HFF-Myc (cell line): ENCODE measurements at places on chromosomes 7 and 10.

GRCh38 chr7:32036557-32036956, 33.6 kb downstream of the PDE1C start:
- no peak for DNase-seq

DNA sequence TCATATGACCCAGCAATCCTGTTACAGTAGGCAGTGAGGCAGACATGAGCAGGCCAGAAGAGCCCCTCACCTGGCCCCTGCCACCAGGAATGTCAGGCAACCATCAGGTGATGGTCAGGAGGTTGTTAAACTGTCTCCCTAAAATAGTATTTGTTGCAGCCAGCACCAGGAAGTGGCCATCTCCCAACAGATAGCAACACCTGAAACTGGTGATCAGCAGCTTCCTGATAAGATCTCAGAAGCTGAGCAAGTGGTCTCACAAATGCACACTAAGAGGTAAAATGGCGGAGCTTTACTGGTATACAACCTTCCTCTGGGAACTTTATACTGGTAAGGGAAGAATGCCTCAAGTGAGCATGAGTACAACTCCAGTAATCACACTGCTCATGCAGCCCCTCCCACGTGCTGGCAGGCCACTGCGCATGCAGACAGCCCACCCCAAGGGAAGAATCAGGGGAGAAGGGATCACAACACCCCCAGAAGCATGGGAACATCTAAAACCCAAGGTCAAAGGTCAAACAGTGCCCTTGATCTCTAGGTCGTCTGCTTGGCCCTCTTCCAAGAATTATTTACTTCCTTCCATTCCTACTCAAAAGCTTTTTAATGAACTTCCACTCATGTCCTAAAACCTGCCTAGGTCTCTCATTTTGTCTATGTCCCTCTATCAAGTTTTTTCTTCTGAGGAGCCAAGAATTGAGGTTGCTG, 133.5 kb downstream of the DOCK4 start:
- DNase-seq = no peak

DNA sequence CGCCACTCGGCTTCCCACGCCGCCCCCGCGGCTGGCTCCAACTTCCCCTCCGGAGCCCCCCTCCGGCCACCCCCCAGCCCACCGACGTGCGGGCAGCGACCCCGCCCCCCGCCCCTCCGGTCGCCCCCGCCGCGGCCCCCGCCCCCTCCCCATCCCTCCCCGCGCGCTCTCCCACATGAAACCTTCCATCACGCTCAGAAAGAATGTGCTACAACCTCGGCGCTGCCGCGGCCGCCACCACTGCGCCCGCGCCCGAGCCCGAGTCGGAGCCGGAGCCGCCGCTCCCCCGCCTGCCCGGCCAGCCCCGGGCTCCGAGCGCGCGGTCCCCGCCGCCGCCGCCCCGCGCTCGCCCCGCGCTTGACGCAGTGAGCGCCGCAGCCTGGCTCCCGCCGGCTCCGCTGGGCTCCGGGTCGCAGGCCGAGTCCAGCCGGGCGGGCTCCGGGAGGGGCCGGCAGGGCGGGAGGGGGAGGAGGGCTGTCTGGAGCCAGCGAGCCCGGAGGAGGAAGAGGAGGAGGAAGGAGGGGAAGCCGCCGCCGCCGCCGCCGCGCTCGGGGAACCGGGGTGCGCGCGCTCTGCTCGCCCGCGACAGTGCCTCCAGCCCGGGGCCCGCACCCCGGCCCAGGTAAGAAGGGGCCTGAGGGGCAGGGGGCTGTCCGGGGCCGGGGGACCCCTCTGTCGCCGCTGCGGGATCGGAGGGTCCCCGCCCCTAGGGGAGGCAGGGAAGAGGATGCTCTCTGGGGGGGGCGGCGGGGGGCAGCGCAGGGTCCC, 4.3 kb upstream of the ELFN1 start:
- DNase-seq = no peak

- no peak for DNase-seq
Measured at GRCh38 chr7:109950256-109950655, 1140.7 kb upstream of the LRRN3 start.

DNA sequence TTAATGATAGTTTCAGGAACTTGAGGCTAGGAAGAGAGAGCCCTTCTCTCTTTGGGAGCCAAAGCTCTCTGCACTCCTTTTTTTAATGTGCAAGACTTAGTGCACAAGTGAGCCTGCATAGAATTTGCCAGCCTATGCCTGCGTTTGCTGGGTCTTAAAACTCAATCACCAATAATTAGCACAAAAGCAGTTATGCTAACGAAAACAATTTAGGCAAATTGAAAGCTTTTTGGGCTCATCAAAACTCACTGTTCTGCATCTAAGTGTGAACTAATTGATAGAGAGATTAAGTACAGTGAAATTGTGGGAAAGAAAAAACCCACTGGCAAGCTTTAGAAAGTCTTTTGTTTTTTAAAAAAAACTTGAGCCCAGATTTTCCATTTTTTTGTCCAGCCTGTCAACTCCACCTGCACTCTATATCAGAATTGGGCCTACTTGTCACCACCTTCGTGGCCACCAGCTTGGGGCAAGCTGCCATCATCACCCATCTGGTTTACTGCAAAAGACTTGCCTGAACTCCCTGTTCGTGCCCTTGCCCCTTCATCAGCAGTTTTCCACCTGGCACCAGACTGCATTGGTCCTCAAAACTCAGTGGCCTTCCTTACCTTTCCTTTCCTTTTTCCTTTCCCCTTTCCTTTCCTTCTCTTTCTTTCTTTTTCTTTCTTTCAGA, 37.8 kb downstream of the CRHR2 start:
- no peak for DNase-seq

DNA sequence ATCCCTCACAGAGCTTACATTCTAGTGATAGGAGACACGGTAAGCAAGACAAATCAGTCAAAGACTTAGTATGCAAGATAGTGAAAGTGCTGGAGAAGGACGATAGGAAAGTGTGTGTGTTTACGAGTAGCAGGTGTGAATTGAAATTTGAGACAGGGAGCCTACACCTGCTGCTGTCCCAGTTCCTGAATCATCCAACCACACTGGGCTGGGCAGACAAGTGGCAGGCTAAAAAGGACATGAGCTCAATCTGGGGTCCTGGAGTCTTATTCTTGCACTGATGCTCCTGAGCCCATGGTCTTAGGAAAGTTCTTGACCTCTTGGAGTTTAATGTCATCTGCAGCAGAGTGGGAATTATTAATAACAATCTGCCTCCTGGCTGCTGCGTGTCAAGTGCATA, 16.2 kb downstream of the RBP3 start:
- no peak for DNase-seq

DNA sequence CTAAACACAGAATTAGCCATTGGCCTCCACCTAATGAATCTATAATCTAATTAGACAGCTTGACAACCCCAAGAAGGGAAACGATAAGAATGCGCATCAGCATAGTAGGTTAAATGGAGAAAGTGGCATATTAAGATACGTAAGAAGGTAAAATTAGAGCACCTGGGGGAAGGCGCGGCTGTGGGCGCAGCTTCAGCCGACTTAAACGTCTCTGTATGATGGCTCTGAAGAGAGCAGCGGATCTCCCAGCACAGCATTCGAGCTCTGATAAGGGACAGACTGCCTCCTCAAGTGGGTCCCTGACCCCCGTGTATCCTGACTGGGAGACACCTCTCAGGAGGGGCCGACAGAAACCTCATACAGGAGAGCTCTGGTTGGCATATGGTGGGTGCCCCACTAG, 518.8 kb downstream of the PHTF2 start:
- no peak for DNase-seq

- no peak for DNase-seq
Measured at GRCh38 chr10:986137-986825, 2.0 kb upstream of the GTPBP4 start.

DNA sequence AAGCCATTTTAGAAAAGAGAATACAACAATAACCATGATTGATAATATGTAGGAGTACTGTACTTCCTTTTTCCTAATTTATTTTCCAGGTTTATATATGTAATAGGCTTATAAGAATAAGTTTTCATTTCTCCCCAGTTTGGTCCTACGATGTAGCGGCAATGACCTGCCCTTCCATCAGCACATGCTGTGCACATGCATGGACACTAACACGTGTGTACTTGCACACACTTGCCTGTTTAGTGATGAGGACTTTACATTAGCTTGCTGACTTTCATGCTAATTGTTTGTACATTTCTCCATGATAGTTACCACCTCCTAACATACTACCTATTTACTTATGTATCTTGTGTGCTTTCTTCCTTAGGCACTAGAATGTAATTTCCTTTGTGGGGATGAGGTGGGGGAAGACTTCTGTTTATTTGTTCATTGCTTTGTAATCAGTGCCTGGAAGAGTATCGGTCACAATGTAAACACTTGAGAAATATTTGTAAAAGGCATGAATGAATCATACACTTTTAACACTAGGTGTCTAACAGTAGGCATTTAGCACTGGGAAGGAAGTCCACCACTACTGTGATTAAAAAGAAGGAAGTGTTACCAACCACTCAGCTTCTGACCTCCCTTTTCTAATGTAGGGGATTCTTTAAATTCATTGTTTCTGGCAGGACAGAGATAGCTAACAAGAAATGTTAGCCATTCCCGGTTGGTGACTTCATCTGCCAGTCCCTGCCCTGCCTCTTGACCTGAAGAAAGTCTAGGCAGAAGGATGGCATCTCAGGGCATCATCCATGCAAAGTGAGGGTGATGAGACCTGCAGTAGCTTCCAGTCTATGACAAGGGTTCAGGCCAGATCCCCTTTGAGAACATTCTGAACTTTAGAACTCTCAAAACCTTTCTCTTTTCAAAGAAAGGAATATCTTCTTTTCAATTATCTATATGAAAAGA, 120.2 kb upstream of the RAB18 start:
- DNase-seq = no peak

DNA sequence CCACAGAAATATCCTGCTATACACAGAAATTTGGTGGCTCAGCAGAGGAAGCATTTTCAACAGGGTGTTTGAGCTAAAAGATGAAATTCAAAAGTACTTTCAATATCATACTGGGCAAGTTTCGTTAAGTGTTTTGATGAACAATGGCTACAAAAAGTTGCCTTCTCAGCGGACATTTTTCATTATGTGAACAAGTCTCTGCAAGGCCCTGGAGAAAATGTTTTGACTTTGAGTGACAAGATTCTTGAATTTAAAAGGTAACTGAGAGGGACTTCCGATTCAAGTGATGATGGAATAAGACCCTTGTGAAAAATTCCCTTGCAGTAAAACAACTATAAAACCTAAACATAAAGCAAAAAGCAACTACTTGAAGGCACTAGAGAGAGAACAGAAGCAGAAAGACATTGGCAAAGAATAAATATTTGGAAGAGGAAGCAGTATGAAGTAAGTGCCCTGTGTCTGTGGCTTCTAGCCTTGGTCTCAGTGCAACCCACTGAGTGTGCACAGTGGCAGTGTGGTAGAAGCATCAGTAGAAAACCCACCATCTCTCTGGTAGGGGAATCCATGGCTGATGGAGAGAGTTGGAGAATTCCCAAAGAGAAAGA, 62.5 kb upstream of the NAMPT start:
- DNase-seq = no peak

- no peak for DNase-seq
Measured at GRCh38 chr10:64546073-64546472, 1024.9 kb downstream of the REEP3 start.

DNA sequence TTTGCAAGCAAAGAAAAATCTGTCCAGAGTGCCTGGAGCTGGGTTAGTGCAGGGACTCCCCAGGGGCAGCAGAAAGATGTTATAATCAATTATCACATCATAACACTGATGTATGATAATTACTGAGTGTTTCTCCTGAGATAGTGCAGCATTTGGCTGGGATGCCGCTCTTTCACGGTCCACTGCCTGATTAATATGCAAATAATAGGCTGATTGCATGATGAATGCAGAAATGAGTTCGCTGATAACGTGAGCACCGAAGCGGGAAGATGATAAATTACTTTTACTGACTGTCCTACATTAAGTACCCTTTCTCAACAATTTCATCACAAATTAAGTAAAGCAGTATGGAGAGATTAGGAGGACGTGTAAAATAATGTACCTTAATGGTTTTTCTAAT, 71.4 kb upstream of the SH2B2 start:
- no peak for DNase-seq

DNA sequence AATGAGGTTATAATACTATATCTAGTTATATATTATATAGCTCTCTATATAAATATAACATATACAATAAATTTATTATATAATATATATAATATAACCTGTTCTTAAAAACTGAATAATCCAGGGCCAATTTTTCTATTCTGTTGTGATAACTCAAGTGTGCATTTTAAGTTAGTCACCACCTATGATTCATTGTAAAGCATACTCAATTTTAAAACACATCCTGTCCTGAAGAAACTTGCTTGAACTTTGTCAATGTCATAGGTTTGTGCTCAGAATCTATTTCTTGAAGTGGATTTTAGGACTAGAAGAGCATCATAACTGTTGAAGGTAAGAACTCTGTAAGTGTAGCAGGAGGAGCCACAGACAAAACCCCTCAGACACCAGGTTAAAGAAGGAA, 1209.8 kb downstream of the REEP3 start:
- DNase-seq = no peak

- peak; percentile 11 for DNase-seq
Measured at GRCh38 chr7:30510124-30511075, 5.8 kb upstream of the GGCT start.

- no peak for DNase-seq
Measured at GRCh38 chr7:2709553-2710285, 21.7 kb downstream of the AMZ1 start.

GRCh38 chr10:35752469-35753461, 110.7 kb upstream of the FZD8 start:
- DNase-seq = no peak

GRCh38 chr10:22029445-22030236, 26.1 kb upstream of the DNAJC1 start:
- no peak for DNase-seq

DNA sequence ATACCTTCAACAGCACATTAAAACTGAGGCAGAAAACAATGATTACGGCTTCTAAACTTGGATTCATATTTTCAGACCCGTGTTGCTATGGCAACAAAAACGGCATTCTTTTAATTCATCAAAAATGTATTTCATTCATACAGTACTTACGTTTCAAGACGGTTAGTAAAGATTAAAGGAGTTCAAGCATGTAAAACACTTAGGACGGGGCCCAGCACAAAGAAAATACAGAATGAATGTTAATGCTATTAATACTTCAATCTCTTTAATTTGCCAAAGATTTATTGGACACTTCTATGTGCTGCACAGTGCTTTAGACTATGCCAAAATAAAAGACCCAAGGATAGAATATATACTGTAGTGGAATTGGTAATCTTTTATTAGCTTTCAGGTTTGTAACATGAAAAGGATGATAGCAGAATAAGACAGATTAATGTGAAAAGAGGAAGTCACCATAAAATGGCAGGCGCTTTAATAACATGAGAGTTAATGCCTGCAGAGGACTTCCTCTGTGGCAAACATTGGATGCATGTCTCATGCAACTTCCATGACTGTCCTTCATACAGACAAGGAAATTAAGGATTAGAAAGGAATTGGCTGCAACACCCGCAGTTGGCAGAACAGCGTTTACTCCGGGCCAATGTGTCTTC, 201.6 kb upstream of the KLF6 start:
- no peak for DNase-seq

- no peak for DNase-seq
Measured at GRCh38 chr7:90749774-90750173, 153.7 kb downstream of the CDK14 start.
